ENCODE measurements at places on chromosomes 6 and 20. TPM values are rescaled to one million over a fixed set of nuclear protein-coding genes. Genes with fewer than 3 reads are reported as not detected.

SEMG1 gene
- not detected for total RNA-seq

UST gene
- total RNA-seq = 5.5 TPM

UBD gene
- 0.53 TPM for total RNA-seq

LY86 gene
- total RNA-seq = not detected

FOXS1 gene
- 0.25 TPM for total RNA-seq

PMEPA1 gene
- total RNA-seq = 347 TPM

FOXQ1 gene
- 5.8 TPM for total RNA-seq

GLP1R gene
- not detected for total RNA-seq

CTNNBL1 gene
- total RNA-seq = 61.4 TPM

ZNF311 gene
- total RNA-seq = 0.16 TPM

TRIM26 gene
- total RNA-seq = 29.3 TPM

FKBP1A gene
- 450 TPM for total RNA-seq

HTR1E gene
- not detected for total RNA-seq

ENPP5 gene
- not detected for total RNA-seq

HSPA12B gene
- 0.47 TPM for total RNA-seq

Measured in A549 treated with dexamethasone at 1 μM for 4 hours (cell line).